Left kidney (tissue), 8 donors: ENCODE measurements at places on chromosomes 7 and 10. TPM values are rescaled to one million over a fixed set of nuclear protein-coding genes. Genes with fewer than 3 reads are reported as not detected.

GRCh38 chr7:104943502-104944343, 70.3 kb upstream of the KMT2E start:
- DNase-seq: peak; percentile 77

DNA sequence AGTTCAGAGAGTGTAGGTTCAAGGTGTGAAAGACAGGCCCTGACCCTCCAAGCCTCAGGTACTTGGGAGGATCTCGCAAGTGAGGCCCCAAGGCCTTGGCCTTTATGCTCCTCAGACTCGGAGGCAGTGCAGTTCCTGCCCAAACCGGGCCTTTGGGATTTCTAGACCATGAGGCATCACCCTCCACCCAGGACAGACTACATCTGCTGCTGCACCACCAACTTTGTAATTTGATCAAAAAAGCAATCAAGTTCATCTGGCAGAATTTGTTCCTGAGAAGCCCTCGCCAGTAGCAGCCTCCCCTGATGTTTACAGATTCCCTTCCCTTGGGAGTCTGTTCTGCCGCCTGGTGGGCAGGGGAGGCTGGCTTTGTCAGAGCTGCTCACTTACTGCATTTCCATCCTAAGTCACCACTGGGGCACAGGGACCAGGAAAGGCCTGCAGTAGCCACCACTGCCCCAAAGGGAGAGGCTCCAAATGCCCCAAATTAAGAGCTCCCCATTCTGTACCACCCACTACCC, 2.1 kb downstream of the CAMK2G start:
- no peak for DNase-seq

DNA sequence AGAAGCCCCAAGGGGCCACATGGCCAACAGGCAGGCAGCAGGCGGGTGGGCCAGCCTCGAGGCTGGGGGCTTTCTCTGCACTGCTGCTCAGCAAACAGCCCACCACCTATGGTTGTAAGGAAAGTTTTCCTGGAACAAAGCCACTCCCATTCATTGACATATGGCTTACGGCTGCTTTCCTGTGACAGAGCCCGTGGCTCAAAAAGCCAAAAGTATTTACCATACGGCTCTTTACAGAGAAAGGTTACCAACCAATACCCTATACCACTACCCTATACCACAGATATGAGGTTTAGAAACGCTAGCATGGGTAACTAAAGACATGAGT, 152.7 kb downstream of the MAD1L1 start:
- no peak for DNase-seq

DNA sequence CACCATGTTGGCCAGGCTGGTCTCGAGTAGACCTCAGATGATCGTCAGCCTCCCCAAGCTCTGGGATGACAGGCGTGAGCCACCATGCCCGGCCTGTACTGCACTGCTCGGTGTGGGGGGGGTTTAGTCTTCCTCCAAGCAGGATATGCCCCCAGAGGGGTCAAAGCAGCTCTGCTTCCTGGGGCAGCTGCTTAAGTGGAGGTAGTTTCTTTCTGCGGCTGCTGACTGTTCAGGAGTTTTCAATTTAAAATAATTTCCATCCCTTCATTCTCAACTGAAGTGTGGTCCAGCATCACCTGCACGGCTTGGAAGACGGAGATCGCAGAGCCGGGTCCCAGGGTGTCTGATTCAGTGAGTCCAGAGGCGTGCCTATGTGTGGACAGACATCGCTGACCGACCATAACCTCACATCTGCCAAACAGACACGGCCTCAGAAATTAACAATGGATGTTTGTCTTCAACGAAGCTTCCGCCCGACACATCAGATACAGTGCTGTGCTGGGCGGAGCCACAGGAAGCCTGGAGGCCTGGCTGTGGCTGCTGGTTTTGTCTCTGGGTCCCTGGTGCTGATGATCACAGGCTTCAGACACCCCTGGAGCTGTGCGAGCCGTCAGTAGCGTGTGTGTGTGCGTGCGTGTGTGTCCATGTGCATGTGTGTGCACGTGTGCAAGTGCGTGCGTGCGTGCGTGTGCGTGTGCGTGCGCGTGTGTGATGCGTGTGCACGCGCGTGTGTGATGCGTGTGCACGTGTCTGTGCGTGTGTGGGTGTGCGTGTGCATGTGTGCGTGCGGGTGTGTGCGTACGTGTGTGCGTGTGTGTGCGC, 226.5 kb upstream of the PITRM1 start:
- DNase-seq: no peak

GRCh38 chr7:1950066-1950451, 280.0 kb downstream of the ELFN1 start:
- DNase-seq: no peak

GRCh38 chr7:151822541-151823181, 54.3 kb downstream of the PRKAG2 start:
- no peak for DNase-seq

GRCh38 chr7:124201768-124202349, 169.0 kb upstream of the TMEM229A start:
- peak; percentile 27 for DNase-seq

DNA sequence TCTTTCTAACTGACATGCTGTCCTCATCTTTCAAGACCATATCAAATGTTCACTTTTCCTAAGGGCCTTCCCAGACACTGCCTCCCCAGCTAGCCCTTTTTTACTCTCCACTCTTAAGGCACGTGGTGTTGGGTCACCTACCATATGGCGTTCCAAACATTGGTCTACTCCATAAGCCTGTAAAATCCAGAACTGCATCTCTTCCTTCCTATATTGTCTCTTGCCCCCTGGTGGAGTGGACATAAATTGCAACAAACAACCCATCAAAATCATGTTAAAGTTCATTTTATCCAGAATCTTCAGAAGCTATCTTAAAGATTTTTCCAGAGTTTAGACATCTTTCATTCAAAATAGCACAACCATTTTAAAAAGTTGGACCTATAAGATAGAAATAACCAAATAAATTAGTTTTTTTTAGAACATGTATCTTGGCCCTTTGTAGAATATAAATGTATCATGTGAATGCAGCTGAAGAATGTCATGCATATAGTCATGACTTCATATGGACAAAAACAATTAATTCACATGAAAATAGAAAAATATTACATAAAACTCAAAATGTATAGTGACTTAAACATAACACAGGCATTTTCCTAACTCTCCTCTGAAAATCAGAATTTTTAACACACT, 180.6 kb upstream of the CHRM2 start:
- no peak for DNase-seq

DNA sequence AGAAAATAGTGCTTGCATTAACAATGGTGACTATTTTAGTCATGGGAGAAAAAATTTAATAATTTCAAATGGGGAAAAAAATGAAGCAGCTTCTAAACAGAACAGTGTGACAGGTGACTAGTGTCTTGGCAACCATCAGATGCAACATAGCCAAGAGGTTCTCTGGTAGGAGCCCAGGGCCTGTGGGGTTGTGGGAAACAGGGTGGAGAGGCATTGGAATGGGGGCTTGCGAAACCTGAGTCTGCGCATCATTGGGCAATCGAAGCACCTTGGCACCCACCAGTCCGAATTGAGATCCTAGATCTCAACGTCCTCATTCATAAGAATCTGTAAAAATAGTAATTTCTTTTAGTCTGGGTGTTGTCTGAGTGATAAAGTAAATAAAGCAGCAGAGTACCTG, 19.2 kb upstream of the PARD3 start:
- DNase-seq: no peak

- no peak for DNase-seq
Measured at GRCh38 chr10:7243139-7243538, 167.7 kb downstream of the SFMBT2 start.

DNA sequence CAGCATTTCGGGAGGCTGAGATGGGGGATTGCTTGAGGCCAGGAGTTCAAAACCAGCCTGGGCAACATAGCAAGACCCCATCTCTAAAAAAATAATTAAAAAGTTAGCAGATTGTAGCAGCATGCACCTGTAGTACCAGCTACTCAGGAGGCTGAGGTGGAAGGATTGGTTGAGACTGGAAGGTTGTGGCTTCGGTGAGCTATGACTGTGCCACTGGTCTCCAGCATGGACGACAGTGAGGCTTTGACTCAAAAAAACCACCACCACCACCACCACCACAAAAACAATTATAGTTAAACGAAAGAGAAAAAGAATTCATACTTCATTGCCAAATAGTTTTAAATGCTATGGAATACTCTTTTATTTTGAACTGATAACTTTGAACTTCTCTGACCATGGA, 63.4 kb downstream of the VTI1A start:
- DNase-seq: no peak

DNA sequence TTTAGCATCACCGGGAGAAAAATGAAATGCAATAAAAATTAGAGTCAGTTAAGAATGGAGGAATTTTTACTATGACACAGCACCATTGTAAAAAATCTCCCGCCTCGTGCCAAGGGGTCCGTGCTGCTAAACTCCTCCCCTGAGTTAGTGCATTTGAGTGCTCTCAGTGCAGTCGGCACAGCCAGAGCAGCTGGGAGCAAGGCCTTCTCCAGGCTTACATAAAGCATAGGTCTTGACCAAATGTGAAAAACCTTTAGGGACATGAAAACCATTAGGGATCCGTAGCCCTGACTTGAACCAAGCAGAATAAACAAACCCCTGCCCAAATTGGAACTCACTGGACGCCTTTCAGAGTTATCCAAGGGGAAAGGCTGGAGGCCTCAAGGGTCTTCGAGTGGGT, 152.6 kb downstream of the PLCE1 start:
- DNase-seq: no peak

OR2A1 gene
- 1.2 TPM for polyA plus RNA-seq

KIF5B gene
- 184 TPM for polyA plus RNA-seq

SFRP4 gene
- 2.2 TPM for polyA plus RNA-seq

DPYSL4 gene
- polyA plus RNA-seq: 16.3 TPM

HELLS gene
- 63.7 TPM for polyA plus RNA-seq

HOXA5 gene
- 76.0 TPM for polyA plus RNA-seq

UPK3B gene
- polyA plus RNA-seq: 1.1 TPM
